GM23248 (cell line): ENCODE measurements at places on chromosomes 12 and 14. TPM values are rescaled to one million over a fixed set of nuclear protein-coding genes. Genes with fewer than 3 reads are reported as not detected.

- no peak for DNase-seq
These were observed 55.7 kb upstream of the FRMD6 start for GRCh38 chr14:51595881-51596455.

LRRK2 gene
- total RNA-seq: 7.0 and 17.1 TPM in 2 replicates

DNA sequence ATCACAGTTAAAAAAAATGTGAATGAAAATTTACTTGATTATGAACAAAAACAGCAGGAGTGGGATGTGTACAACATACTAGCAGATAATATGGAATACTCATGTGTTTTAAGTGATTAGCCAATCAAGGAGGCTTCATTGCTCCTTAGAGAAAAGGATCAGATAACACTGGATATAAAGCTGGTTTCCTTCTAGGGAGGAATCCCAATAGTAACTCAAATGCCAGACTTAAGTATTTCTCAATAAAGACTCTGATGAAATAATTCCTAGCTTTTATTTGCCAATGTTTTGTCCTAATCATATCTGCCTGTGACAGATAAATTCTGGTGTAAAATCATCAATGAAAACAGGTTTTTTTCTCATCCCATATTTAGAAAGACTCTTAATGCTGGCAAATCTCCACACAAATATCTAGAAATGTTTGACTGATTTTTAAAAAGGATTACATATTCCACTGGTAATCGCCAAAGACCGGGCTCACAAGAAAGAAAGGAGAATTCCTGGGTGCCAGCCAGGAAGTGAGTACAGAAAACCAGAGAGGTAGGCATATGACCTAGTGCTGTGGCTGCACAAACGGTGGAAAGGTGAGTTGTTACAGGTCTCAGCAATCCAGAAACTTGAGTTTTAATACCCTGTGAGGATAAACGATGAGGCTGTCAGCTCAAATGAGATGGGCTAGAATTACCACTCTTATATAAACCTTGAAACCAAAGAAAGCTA, 108.6 kb upstream of the TTC7B start:
- DNase-seq: no peak

DNA sequence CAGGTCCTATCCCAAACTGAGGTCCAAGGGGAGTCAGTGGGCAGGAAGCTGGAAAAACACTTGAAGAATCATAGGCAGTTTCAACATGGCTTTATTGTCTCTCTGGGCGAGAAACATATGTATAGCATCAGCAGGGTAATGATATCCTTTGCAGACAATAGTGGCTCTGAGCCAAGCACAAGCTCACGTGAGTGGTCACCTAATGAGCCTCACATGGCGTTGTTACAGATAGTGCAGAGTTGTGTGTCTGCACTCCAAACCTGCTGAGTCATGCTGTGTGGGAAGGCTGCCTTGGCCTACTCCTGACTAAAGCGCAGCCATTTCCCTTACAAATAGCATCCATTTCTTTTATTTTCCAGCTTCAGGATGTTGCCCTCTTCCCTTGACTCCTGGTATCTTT, 105.2 kb upstream of the SYT1 start:
- DNase-seq: peak; percentile 43

DNA sequence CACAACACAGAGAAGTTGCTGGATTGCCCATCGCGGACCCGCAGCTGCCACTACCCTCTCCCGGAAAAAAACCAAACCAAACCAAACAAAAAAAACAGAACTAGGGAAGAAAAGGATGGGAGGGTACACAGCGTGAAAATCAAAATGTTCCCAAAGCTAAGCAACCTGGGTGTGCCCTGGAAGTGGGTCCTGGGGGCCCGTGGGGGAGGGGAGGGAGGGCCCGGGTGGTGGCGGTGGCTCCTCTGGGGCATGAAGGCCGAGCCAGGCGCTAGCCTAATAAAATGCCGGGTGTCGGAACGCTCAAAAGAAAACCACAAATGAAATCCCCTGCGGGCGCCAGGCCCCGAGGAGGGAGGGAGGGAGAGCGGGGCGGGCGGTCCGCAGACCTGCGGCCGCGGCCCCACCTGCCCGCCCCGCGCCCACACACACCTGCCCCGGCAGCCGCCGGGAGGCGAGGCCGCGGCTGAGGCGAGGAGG, 787 bp downstream of the HECTD4 start:
- DNase-seq: peak; percentile 49

LRP1-AS gene
- not detected in 2 replicates for total RNA-seq
